Testis (tissue), 5 donors: ENCODE measurements at places on chromosomes 3 and 15.

GRCh38 chr15:48060396-48060795, 60.4 kb upstream of the SLC24A5 start:
- DNase-seq: no peak

DNA sequence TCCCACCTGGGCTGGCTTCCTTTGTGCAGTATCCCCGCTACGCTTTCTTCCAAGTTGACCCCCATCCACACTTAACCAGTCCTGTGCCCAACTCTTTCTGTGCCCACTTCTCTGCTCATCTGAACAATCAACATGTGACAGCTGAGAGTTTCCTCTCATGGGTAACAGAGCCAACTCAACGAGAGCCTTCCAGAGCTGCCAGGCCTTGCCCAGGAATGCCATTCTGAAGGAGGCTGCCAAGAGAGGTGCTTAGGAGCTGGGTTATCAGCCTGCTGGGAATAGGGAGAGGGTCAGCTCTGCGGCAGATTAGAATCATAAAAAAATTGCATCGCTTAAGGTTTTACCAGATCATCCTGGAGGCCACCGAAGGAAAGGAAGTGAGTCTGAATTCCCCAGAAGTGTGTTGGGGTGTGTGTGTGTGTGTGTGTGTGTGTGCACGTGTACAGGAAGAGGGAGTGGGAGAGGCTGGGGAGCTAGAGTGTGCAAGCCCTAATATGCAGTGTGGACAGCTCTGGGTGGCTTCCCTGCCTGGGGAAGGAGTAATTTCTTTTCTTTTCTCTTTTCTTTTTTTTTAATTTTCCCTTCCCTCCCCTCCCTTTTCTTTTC, 66.7 kb downstream of the ITGA11 start:
- DNase-seq: peak; percentile 37

DNA sequence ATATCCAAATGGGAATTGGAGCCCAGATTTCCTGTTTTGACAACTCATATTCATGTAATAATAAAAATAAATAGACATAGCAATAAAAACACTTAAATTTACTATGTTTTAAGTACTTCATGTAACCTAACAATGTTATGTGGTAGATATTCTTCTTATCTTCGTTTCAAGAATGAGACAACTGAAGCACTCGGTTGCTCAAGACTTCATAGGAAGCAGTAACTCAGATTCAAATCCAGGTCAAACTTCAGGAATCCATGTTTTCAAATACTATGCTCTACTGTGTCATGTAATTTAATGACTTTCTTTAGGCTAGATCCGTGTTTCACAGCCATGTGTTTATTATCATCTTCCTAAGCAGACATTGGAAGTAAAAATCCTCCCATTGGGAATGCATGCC, 492.2 kb downstream of the CNTN3 start:
- no peak for DNase-seq

DNA sequence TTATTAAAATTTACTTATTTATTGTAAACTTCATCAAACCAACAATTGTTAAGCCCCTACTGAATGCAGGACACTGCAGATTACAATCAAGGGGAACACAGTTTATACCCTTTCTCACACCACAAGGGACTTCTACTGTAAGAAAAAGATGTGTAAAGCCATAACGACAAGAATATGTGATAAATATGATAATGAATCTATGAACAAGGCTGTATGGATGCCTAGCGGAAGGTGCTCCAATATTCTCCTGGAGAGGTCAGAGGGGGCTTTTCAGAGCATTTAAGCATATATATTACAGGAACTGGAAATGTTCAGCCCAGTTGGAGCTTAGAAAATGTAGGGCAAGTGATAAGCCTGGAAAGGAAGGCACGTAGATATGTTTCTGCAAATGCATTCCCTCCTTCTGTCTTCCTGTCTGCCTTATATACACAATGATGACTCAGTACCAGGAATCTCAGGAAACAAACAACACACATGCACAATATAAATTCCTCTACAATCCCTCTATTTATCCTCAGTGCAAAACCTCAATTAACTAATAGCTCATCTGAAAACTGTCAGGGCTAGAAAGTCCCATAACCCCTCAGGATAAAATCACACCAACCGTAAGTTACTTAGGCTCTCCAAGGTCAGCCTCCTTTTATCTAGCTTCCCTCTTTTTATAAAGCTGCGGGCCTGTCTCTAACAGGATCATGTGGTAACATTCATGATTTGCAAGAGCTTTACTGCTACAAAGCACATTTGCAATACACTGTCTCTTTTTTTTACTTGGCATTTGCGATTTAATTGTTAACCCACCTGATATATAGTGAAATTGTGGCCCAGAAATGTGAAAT, 393.1 kb downstream of the LPP start:
- DNase-seq: no peak

- no peak for DNase-seq
These were observed 20.2 kb downstream of the CFAP91 start for GRCh38 chr3:119723022-119723421.

- DNase-seq: no peak
These were observed 183.3 kb downstream of the SATB1 start for GRCh38 chr3:18241837-18242236.

GRCh38 chr3:114439284-114439683, 145.5 kb downstream of the TIGIT start:
- no peak for DNase-seq

DNA sequence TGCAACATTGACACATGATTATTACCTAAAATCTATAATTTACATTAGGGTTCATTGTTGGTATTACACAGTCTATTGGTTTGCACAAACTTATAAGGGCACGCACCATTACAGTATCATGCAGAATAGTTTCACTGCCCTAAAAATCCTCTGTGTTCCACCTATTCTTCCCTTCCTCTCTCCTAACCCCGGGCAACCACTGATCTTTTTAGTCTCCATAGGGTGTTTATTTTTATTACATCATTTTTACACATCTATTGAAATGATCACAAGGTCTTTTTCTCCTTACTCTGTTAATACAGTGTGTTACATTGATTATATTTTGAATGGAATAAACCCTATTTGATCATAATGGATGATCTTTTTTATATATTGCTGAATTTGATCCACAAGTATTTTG, 15.5 kb upstream of the ECT2 start:
- DNase-seq: no peak

DNA sequence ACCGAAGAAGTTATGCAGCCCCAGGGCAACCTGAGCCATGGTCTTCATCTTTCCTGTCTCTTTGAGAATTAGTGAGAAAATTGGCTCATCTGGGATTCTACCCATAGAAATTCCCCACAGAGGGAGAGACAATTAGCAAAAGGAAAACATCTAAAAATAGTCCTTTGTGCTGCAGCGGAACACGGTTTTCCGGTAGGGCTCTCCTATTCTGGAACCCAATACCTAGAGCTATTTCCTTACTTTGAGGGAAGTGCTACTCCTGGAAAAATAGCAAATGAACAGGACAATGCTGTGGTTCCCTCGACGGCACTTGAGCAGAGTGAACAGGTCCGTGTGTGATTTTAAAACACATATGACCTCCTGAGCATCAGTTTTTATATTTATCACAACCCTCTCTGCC, 210.5 kb downstream of the FGF12 start:
- no peak for DNase-seq

DNA sequence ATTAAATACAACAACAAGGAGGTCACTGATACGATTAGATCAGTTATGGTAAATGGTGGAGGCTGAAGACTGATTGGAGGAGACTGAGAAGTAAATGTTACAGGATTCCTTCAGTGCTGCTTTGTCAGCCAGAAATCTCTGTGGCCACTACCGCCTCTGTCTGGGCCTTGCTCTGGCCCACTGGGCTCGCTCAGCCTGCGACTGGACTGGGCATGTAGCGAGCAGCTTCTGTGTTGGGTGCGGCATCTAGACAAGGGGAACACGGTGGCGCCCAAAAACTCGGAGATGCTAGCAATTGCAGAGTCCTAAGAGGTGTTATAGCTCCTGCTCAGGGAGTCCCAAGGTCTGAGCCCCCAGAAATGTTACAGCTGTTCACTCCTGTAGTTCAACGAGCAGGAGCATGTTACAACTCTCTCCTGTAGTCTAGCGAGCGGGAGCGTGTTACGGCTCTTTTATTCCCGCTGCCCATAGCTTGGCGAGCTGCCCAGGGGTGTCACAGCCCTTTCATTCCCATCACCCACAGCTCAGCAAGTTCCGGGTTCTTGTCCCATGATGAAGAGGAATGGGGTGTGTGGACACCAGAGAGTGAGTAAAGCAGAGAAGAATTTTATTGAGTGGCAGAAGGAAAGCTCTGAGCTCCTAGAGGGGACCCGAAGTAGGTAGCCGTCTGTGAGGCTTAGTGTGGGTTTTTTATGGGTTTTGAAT, 24.7 kb downstream of the SLC15A2 start:
- peak; percentile 24 for DNase-seq

DNA sequence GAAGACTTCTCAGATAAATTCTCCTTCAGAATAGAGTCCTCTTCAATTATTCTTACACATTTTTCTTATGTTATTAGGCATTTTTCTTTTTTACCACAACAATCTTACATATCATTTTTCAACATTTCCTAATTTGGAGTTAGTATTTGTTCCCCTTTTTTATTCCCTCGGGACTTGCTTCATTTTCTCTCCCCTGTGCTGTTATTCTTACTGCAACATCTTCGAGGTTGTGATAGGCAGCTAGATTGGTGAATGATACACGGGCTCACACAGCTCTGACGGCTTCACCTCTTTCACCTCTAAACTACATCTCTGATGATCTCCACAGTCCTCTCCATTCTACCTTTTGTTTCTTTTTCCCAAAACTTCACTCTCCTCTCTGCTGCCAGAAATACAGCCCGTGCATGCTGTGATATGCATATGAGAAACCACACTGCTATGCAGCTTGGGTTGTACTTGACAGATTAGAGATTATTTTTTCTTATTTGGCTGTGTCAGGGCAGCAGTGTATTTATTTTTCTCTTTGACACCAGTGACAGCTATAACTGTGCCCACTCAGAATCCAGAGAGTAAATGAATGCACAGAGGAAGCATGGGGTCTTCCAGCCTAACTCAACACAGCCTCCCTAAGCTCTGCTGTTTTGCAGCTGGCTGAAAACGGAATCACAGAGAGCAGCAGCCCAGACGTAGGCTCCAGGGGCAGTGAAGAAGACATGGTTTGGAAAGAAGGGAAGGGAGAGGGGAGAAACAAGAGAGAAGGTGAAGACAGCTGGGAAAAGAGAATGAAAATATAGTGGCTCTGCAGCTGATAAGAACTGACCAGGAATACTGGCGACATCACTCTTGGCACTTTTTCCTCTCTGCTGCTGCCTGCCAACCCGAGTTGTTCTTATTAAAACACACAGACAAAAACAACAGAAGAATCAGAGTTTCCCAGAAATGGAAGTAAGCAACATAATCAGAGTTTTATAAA, 61.8 kb downstream of the SLC9A9 start:
- DNase-seq: peak; percentile 66

DNA sequence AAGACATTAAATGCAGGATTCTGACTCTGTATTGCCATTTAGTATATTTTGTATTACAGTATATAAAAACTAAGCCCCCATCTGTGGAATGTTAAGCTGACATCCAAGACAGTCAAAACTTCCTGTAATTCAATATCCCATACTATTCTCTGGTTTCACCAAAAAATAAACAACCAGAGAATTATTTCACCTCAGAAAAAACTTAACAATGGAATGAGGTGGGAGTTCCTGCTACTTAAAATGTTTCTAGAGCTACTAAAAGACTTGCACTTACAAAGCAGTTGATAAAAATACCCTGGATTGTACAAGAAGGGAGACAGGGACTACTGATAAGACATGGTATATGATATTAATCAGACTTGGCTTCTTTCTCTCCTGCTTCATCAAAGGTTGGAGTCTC, 8.3 kb downstream of the ARL13B start:
- no peak for DNase-seq

GRCh38 chr3:52313188-52313773, 2.8 kb upstream of the DNAH1 start:
- DNase-seq: no peak

DNA sequence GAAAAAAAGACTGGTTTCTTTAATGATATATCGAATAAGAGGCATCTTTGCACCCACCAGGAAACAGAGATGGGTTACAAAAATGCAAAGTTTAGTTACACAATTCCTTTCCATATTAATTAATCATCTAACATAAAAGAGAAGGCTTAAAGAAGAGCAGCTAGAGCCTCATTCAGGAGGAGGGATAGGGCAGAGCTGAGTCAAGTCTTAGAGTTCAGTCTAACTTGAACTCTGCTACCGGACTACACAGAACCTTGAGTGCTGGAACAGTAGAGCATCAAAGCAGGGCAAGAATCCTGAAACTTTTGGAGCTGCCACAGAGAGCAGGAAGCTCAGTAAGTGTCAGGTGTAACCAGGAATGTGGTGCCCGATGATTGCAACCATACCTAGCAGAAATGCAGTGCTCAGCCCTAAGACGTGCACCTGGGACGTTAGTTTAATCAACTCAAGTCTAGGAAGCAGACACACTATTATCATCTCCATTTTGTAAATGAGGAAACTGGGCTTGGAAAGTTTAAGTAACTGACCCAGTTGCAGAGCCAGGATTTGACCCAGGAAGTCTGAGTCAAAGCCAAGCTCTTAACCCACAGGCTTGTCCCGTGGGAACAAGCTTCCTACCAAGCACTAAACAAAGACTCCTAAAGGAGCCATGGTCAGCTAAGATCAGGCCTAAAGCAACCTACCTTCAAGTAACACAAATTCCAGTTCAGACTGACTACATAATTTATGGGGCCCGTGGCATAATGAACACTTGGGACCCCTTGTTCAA, 187.4 kb downstream of the FOXP1 start:
- no peak for DNase-seq

- DNase-seq: no peak
These were observed 27.3 kb upstream of the RAD18 start for GRCh38 chr3:8990266-8991215.

DNA sequence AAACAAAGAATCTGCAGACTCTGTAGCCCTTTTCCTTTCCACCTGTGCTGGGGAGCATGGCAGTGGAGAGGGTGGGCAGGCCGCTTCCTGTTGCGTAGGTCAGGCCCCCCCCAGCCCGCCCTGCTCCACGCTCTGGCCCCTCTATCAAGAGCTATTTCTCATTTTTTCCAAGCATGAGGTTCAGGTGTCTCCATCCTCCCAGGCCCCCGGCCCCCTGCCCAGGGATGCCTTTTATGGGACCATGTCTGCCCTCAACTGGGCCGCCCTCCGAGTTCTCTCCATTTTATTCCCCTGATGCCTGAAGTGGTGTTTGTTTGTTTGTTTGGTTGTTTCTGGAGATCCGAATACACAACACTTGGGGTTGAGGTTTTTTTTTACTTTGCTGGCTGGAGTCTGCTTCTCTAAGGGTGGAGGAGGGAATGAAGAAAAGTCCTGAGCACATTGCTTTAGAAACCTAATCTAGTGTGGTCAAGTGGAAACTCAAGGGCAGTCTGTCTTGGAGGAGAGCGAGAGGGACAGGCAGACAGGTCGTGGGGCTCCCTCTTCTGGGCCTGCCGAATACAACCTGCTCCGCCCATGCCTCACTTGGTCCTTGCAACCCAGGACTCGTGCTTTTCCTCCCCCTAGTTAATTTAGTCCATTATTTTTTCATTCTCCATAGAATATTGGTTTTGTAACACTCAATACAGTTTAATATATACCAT, 176.5 kb upstream of the LYSMD4 start:
- DNase-seq: no peak

GRCh38 chr3:127639173-127640041, 10.4 kb downstream of the PODXL2 start:
- DNase-seq: no peak
